ENCODE measurements at places on chromosomes 1 and 21.

- no peak for DNase-seq
Measured at GRCh38 chr1:206122686-206123085, 5.5 kb upstream of the AVPR1B start.

- DNase-seq = no peak
Measured at GRCh38 chr1:234874291-234875288, 254.0 kb downstream of the TOMM20 start.

- DNase-seq = no peak
Measured at GRCh38 chr1:179978199-179979079, 23.8 kb downstream of the CEP350 start.

- no peak for DNase-seq
Measured at GRCh38 chr21:36255663-36256062, 64.3 kb upstream of the MORC3 start.

- no peak for DNase-seq
Measured at GRCh38 chr1:178533121-178533946, 20.4 kb downstream of the TEX35 start.

DNA sequence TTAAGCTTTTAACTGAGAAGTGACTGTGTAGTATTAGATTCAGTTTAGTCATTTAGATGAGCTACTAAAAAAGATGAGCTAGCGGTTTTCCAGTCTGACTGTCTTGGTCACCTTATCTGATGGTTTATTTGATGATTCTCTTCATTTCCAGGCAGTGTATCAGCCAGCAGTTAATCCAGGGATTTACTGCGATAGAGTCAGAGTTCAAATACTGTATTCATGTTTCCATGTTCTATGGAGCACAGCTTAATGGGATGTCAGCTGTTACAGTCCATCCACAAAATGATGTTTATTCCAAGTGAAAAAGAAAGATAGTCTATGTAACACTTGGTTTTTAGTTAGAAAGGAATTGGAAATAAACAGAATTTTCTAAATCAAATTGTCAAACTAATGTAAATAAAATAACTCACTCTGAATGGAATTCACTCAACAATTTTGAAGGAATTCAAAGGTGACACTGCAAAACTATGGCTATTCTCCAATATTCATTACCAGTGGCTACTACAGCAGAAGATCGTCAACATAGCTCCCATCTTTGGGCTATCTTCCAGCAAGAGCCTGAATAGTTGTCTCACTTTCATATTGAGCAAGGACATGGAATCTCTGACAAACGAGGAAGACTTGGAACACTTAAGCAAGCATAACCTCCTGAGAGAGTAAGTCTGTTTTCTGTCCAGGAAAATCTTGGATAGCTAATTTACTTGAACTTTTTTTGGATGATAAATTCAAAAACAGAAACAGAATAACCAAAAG is 54.6 kb upstream of the DPT start:
- DNase-seq = no peak

- DNase-seq = no peak
Measured at GRCh38 chr21:43727519-43728153, 8.7 kb downstream of the PDXK start.

DNA sequence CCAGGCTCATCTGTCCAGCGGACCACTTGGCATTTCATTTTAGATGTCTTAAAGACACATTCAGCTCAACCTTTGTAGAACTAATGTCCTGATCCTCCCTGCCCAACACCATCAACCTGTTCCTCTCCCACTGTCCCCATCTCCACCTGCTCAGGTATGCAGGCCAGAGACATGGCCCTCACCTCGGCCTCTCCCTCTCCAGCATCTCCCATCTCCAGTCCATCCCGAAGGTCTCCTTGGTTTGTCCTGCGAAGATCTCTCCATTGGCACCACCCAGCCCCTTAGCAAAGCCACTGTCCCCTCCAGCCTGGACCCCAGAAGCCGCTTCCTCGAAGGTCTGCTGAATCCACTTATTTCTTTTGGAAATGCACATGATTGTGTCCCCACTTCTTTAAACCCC is 20.9 kb upstream of the KCNC4 start:
- DNase-seq = no peak

DNA sequence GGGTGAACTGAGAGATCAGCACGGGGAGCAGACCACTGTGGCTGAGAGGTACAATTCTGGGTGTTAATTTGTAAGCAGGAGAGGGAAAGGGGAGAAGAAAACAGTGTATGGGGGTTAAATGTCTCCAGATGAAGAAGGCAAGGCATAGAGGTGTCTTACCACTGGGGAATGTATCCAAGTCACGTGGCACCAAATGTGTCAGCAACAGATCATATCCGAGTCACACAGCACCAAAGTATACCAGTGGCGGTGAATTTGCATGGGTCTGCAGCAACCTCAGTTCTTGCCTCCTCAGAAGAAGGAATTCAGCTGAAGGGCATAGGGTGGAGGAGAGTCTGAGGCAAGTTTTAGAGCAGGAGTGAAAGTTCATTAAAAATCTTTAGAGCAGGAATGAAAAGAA is 21.2 kb upstream of the SYCP1 start:
- no peak for DNase-seq

All from activated T-cell treated with anti-CD3 and anti-CD28 coated beads, Interleukin-2, amount 50 U/mL, for 48 hours (primary cell).